NCI-H187 treated with DMSO at 0.1 percent for 48 hours (cell line): ENCODE measurements at places on chromosomes 2 and 18.

GRCh38 chr2:15293262-15293937 lies 267.7 kb downstream of the NBAS start:
- no peak for DNase-seq

DNA sequence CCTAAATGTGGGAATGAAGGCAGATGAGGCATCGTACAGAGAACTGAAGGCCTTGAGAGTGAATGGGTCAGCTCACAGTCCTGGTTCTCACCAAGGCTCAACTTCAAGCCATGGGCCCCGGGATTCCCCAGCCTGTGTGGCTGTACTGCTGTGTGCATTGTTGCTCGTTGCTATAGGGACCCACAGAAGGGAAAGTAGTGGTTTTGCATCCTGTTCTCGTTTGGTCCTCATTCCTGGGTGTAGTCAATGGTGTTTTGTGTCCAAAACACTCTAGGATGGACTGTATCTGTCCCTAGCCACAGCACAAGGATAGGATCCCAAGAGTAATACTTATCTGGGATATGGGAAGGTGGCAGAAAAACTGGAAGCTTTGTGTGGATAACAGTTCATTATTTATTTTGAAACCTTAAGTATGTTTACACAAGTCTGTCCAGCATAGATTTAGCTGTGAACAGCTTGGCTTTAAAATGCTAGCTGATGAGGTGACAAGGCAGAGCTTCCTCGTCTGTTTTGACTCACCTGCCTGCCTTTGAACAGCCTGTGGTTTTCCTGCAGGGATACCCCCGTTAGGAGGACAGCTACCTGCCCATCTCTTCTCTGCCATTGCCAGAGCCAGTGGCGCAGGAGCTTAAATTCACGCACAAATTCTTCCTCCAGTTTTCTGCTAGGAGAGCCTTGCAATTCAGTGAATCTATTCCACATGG lies 85.0 kb downstream of the WDSUB1 start:
- no peak for DNase-seq

DNA sequence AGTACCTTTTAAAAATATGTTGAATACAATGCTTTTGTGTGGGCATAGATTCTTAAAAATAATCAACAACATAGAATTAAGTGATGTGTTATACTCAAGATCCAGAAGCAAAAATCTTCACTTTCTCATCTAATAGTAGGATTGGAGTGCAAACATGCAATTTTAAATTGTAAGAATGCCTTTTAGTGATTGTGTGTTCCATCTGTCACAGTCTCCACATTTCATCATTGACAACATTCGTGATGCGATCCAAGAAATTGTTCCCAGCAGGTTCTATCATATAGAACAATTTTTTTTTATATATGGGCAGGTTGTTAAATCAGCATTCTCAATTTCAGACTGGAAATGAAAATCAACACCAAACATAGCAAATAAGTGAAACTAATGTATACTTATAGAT lies 1671.8 kb upstream of the SLC39A10 start:
- DNase-seq, result no peak

GRCh38 chr2:120736624-120737339 lies 1.1 kb downstream of the GLI2 start:
- no peak for DNase-seq

DNA sequence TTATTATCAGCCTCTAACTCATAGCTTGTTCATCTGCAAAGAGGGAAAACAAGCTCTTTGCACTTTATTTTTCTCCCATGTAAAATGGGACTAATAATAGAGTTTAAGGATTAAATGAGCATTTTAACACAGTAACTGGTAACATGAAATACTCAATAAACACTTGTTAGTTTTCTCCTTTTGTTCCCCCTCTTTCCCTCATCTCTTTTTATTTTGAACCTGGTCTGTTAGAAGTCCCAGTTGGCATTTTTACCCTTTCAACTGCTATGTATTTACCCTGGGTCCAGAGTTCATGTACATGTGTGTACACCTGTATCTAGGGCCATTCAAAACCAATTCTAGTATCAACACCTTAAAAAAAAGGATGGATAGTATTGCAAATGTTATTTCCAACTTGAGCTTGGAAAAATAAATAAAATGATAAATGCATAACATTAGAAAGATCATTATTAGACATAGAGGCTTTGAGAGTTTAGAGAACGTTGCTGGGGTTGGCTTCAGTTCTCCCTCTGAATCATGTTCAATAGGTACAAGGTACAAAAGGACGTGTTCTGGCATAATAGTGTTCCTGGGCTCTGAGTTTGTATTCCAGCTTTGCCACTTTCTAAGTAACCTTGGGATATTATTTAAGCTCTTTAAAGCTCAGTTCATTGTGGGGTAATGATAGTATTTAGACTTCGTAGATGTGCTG lies 5.2 kb upstream of the VPS54 start:
- no peak for DNase-seq

DNA sequence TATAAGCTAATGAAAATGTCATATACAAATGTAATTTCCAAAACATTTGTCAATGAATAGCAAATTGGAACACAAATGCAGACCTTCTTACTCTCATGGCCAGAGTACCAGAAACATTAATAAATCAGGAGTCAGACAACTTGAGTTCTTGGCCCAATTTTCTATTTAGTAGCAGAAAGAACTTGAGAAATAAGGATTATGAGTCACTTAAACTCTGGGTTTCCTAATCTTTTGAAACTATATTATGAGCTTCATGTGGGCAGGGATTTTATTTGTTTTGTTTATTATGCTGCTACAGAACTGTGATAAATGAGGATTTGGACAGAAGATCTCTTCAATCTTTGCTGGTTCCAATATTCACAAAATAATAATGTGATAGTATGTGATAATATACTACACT lies 686.7 kb downstream of the NR4A2 start:
- DNase-seq, result no peak

GRCh38 chr2:236972491-236973342 lies 113.0 kb upstream of the COPS8 start:
- DNase-seq, result peak; percentile 29

GRCh38 chr2:24351981-24352380 lies 8.4 kb downstream of the ITSN2 start:
- DNase-seq, result no peak

- DNase-seq, result no peak
These were observed 574.1 kb downstream of the SATB2 start for GRCh38 chr2:198883604-198884003.

DNA sequence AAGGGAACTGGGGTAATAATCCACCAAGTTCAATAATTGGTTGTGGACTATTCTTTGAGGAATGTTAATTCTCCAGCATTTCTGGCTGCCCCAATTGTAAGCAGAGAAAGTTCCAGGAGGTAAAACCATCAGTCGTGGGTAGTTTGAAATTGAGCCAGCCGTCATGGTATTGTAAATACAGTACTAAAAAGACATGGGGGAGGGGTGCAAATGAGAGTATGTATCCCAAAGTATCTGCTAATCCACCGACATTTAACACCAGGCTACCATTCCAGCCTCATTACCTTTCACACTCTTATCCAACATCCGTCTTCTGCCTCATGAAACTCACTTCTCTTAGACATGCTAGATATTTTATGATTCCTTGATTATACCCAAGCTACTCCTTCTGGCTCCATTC lies 507.9 kb downstream of the ERBB4 start:
- DNase-seq, result no peak

- DNase-seq, result no peak
These were observed 15.9 kb downstream of the MYO7B start for GRCh38 chr2:127551221-127551930.

DNA sequence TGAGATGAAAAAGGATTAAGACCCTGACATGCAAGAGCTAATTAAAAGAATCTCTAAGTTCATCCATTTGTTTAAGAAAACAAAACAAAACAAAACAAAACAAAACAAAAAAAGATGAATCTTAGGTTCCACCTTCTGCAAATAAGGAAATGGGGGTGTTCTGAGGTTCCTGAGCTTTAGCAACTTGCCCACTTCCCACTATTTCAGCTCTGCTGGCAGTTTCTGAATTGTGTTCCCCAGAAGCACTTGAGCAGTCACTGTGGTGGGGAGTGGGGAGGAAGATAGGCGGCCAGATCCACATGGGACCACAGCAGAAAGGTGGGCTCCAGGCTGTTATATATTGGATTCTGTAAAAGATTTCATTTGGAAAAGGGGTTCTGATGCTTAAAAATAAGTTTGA lies 20.3 kb downstream of the INO80C start:
- DNase-seq, result no peak

DNA sequence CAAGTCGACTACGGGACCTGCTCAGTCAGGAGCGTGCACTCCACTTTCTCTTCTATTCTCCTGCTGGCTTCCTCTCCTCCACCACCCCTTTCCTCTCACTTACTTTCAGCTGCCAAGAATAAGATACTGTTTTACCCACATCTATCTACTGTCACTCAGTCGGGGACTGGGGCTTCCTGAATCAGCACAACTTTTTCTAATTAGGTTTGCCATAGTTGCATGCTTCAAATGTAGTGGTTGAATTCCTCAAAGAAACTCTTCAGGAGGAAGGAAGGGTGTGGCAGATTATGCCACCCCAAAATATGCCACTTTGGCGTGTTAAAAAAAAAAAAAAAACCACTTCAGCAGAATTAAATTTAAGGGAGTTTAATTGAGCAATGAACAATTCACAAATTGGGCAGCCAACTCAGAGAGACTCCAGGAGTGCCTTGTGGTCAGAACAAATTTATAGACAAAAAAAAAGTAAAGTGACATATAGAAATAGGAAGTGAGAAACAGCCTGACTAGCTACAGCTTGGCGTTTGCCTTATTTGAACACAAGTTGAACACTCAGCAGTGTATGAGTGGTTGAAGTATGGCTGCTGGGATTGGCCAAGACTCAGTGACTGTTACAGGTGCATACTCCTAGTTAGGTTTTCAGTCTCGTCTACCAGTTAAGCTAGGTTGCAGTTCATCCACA lies 32.5 kb upstream of the RMDN2 start:
- no peak for DNase-seq

DNA sequence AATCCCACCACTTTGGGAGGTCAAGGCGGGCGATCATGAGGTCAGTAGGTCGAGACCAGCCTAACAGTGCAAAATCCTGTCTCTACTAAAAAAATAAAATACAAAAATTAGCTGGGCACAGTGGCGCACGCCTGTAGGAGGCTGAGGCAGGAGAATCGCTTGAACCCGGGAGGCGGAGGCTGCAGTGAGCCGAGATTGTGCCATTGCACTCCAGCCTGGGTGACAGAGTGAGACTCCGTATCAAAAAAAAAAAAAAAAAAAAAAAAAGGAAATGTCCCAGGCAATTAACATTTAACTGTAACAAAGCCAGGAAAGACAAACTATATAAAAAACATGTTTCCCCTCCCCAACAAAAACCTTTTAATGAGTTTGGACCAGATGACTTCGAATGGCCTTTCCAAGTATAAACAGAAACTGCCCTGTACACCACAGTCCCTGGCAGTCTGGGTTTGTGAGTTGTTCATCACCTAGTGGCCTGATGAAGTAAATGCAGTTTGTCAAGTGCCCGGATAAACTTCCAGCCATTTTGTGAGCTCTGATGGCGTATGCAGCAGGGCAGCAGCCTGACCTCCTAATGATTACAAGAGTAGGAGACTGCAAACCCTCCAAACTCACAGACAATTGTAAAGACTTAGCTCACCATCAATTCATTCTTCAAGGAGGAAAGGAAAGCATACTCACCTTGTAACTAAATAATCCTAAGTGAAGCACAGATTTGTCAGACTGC lies 16.6 kb upstream of the PCBP1 start:
- peak; percentile 45 for DNase-seq

DNA sequence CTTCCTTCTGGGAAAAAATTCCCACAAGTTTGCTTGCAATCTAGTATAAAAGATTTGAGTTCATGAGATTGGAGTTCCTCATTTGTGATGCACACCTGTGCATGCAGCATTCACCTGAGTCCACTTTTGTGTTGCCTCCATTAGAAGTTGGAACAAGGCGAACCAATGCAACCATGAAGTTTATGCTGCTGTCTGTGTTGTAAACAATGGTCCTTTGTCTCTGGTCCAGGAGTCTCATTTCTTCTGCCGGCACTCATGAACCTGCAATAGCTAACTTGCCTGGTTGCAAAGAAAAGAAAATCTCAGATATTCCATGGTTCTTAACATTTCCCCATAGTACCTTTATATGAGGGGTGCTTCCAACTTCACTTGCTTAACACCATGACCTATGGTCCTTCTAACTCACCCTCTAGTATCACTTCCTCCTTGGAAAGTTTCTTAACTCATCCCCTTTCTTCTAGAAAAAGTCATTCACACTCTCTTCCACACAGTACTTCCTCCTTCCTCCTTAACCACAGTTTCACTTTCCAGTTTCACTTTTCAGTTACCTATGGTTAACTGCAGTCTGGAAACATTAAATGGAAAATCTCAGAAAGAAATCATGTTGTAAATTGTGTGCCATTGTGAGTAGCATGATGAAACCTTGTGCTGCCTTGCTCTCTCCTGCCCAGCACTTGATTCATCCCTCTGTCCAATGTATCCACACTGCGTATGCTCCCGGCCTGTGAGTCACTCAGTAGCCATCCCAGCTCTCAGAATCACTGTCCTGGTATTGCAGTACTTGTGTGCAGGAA lies 128.8 kb upstream of the TRIB2 start:
- no peak for DNase-seq

GRCh38 chr2:80395251-80395650 lies 90.7 kb upstream of the LRRTM1 start:
- no peak for DNase-seq

DNA sequence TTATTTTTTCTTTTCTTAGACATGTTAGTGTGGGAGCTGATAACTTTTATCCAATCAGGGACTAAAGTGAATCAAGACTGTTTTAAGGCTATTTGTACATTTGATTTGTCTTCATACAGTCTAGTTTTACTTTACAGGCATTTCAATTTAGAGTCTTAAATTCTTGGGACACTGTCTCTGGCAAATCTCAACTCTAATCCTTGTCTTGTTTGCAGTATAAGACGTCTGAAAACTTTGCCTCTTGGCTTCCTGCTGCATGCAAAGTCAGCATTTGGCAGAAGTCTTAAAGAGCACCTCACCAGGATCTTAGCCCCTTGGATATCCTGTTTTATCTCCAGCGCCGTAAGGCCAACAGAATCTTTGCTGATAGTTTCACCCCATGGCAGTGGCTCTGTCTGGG lies 30.3 kb downstream of the SPOPL start:
- no peak for DNase-seq

GRCh38 chr2:203759690-203760365 lies 53.4 kb downstream of the CD28 start:
- DNase-seq, result no peak

- no peak for DNase-seq
These were observed 18.0 kb upstream of the TP53I3 start for GRCh38 chr2:24102677-24103076.

- no peak for DNase-seq
These were observed 143.6 kb downstream of the RNF144A start for GRCh38 chr2:7060631-7061449.

- no peak for DNase-seq
These were observed 1.6 kb upstream of the NAGK start for GRCh38 chr2:71066856-71067255.

- DNase-seq, result no peak
These were observed 10.6 kb upstream of the ITGB6 start for GRCh38 chr2:160210599-160211138.

GRCh38 chr2:212078103-212078502 lies 460.5 kb downstream of the ERBB4 start:
- DNase-seq, result no peak
